ENCODE measurements at places on chromosomes 6 and 20. TPM values are rescaled to one million over a fixed set of nuclear protein-coding genes. Genes with fewer than 3 reads are reported as not detected.

Gene GGTLC1
- total RNA-seq, result not detected

Gene SLC22A2
- total RNA-seq, result not detected

Gene NRN1
- 7.1 TPM for total RNA-seq

Gene OPN5
- not detected for total RNA-seq

Gene POM121L2
- not detected for total RNA-seq

Gene ZC2HC1B
- total RNA-seq, result not detected

DNA sequence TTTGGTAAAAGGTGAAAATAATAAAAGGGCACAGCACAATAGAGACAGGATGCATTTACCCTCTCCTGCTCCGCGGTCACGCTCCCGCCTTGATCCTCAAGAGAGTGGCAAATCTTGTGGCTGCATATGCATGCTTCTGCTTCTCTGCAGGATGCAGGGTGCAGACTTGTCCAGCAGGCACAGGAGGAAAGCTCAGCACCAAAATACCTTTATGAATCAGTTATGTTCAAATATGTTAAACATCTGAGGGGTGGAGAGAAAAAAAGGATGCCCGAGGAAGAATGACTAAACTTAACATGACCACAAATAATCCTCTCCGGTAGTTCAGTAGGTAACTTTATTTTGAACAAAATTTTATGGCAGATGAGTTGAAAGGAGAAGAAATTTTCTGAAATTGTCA is 366.1 kb upstream of the SOX4 start:
- no peak for DNase-seq

DNA sequence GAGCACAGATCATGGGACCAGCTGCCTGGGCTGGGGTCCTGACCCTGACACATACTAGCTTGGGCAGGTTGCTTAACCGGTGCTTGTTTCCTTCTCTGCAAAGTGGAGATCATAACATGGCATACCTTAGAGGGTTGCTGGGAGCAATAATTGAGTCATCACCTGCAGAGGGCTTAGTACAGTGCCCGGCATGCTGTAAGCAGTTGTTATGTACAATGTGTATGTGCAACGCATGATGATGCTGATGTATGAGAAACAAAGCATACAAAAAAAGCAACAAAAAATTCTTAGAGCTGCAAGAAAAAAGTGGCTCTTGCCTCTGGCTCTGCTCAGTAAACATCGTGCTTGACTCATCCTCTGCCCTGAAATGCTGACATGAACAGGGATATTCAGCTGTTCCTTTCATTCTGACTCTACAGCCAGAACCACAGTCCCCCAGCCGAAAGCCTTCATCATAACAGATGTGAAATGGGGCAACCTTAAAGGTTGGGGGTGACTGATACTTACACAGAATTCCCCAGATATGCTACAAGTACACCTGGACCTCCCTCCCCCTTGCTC is 91.7 kb downstream of the CLIC5 start:
- no peak for DNase-seq

- DNase-seq, result no peak
Observed at GRCh38 chr20:57566803-57567459, 6.0 kb downstream of the PCK1 start.

DNA sequence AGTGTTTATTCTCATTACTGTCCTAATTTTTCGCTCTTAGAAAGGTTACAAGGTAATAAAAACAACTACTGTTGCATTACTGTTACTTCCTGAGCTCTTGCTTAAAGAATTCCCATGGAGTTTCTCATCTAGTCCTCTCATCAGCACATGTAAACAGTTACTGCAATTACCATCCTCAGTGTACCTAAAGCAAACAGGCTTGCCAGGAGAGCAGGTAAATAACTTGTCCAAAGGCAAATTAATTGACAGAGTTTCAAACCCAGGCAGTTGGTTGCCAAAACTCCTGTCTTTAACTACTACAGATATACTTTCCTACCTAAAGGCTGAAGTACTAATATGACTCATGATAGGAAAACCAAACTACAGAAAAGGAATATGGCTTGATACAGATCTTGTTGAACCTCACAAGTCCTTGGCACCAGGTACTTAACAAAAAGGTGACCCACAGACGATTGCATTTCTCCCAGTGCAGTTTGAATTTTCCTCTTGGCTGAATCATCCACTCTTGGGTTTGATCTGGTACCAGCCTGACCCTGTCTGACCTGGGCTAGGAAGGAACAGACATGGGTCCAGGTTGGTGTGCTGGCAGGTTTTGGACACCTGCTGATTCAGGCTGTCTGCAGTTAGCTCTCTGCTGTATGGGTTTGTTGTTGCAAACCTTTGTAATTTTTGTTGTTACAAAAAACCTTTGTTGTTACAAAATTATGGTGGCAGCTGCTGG is 153.0 kb downstream of the CFAP61 start:
- no peak for DNase-seq

DNA sequence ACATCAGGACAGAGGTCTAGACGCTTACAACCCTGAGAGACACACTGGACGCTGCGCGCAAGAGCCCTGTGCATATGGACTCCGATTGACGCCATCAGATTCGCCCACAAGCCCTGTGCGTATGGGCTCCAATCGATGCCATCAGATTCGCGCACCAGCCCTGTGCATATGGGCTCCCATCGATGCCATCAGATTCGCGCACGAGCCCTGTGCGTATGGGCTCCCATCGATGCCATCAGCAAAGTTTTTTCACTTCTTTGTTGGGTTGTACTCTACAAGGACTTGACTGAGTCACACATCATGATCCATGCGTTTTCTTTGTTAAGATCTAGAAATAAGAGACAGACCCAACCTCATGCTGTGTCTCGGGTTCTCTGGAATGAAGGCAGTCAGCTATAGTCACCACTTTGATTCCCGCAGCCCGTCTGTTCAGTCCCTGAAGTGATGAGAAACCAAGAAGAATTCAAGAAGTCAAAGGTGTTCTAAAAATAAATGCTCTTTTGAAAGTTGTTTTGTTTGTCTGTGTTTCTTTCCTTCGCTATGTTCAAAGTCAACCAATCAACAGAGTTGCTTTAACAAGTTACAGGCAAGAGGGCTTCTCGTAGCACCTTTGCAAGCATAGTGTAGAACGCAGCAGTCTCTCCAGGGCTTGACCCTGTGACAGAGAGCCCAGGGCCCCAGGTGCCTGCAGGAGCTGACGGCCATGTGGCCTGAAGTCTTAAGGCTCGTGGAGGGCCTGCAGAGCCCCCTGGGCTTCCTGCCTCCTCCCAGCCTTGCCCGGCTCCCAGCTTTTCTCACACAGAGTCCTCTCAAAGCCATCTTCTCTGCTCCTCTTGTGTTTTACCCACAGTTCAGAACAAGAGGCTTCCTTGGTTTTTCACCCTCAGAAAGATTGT is 7.9 kb downstream of the RPS6KA2 start:
- DNase-seq, result no peak

GRCh38 chr20:33837096-33837830 is 26.1 kb downstream of the CHMP4B start:
- no peak for DNase-seq

- DNase-seq, result no peak
Observed at GRCh38 chr6:90444160-90444714, 142.6 kb downstream of the MAP3K7 start.

GRCh38 chr20:62760856-62761758 is 35.2 kb upstream of the MRGBP start:
- no peak for DNase-seq

DNA sequence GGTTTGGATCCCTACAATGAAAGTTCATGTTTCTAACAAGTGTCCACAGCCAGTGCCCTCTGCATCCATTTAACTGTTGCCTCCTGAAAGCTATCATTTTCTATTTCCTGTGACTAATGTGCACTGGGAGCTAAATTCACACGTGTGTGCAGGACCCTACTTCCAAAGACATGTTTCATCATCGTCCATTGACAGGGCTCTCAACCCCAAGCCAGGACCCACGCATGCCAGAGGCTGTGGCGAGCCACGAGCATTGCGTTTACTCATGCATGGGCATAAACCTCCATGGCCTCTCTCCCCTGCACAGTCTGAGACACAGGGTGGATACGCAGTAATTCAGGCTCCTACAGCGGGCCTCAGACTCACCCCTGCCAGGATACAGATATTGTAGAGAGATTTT is 153.2 kb downstream of the MAFB start:
- DNase-seq, result no peak

DNA sequence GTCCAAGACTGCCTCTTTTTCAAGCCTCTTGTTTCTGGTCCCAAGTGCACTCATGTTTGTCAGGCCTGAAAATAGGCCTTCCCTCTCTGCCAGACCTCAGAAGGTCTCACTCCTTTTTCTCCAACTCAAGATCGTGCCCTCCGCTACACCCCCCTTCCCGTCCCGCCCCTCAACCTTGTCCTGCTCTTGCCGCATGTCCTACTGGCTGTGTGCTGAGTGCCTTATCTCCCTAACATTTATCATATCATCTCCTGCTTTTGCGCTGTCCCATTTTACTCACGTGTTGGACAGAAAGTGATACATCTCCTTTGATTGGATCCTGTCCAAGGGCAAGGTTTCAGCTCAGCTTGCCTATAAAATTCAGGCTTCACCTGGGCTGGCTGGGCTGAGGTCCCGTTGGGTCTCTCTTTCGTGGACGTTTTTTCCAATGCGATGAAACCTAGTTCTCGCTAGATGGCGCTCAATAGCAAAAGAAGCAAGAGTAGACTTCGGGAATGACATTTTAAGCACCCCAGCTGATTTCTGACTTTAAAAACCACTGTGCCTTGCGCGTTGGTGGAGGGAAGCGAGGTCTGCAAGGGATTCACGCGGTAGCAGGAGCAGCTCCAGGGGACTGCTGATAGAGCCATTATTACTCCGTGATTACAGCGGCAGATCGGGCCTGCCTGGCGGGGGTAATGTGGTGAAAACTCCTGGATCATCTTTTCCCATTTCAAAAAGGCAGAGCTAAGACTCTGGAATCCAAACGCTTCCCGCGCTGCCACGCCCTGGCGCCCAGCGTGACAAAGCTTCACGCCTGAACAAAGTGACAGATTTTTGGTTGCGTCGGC is 137.6 kb downstream of the IMPG1 start:
- no peak for DNase-seq

DNA sequence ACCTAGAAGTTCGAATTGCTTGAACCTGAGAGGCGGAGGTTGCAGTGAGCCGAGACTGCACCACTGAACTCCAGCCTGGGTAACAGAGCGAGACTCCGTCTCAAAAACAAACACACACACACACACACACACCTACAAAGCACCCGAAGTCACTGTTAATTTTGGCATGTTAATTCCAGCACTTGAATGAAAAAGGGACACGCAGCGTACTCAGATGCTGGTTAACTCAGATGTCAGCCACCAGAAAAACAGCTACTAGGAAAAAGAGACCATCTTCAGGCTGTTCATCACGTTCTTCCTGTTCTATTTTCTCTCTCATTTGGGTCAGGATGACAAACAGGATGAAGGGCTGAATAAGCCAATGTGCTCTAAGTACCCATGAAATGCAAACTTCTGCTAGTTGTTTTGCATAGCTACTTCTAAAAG is 46.9 kb downstream of the BLOC1S5 start:
- DNase-seq, result no peak

DNA sequence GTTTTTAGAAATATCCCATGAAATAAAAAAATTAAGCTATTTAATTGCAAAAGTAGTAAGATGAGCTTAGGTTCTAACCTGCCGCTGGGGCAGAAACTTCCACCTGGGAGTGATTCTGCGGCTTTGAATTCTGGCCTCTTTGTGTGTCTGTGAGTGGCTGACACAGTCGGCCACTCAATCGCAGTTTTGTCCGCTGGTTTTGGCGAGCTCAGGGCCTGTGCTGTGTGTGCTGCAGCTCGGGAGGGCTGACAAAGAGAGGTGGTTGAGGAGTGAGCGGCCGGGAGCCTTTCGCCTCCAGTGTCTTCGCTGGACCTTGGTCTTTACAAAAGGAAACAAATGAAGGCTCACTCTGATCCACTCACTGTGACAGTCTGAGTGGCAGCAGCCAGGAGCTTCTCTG is 128.4 kb downstream of the TIAM2 start:
- no peak for DNase-seq

GRCh38 chr20:18999086-18999485 is 185.5 kb downstream of the SCP2D1 start:
- DNase-seq, result no peak

- DNase-seq, result no peak
Observed at GRCh38 chr20:59010995-59011873, 4.2 kb upstream of the CTSZ start.

GRCh38 chr20:13681248-13682125 is 42.8 kb upstream of the TASP1 start:
- DNase-seq, result no peak

- DNase-seq, result no peak
Observed at GRCh38 chr6:127102299-127102698, 16.2 kb upstream of the RSPO3 start.

DNA sequence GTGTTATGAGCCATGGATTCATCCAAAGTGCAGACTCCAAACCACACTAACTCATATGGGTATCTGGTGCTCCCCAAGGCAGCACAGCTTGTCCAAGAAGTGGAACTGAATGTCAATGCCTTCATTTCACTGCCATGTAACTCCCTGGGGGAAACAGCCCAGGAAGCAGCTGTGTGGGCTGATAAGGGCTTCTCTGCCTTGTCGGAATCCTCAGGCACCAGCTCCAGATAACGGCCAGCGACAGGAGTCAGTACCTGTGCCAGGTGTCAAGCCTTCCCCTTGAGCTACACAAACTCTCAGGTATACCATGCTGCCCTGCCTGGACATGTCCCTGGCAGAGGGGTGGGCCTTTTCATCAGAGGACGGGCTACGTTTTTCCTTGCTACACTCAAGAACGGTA is 751.9 kb upstream of the CHD6 start:
- DNase-seq, result no peak

- no peak for DNase-seq
Observed at GRCh38 chr6:1081551-1082284, 230.2 kb upstream of the FOXQ1 start.

DNA sequence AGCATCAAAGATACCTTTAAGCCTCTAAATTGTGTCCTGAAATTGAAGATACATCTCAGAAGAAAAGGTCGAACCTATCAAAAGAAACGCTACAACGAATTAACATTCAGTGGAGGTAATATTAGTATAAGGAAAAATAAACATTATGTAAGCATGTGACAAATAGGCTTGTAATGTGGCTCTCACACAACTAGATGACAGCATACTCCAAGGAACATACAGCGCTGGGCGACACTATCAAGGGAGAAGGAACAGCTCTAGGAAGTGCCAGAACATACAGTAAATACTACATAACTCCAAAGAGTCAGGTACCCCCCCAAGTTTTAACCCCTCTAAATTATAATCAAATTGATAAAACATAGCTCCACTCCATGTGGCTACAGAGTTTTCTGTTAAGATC is 103.5 kb downstream of the LAMP5 start:
- DNase-seq, result no peak

All from esophagus squamous epithelium (tissue), 5 donors.